ENCODE measurements at places on chromosomes 2 and 18.

GRCh38 chr18:9348079-9348671, 13.6 kb downstream of the TWSG1 start:
- DNase-seq, result no peak

DNA sequence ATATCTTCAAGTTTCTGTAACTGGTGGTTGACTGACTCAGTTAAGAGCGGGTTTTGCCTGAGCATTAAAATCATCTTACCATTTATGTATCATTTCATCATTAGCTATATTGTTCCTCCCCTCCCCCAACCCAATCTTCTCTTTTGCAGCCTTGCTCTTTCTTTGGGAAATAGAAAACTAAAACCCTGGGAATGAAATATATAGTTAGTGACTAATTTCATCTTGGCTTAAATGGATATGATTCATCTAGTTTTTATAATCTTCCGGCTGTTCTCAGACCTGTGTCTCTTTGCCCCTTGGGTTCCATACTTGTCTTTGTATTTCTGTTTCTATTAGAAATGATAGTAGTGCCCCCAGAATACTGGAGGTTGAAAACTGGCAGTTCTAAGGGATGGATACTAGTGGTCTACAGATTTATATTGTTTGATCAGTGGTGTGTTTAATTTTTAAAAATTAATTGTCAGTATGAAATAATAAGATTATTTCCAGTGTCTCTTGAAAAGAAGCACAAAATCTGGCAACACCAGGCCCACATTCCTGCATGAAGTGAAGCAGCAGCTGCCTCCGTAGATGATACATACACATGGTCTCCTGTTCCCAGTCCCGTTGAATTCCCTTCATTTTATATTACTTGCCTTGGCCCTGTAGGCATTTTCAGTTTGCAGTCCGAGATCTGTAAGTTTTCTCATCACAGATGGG, 44.5 kb downstream of the PHLPP1 start:
- DNase-seq, result no peak

- DNase-seq, result no peak
These were observed 44.7 kb downstream of the GLI2 start for GRCh38 chr2:120780402-120780801.

DNA sequence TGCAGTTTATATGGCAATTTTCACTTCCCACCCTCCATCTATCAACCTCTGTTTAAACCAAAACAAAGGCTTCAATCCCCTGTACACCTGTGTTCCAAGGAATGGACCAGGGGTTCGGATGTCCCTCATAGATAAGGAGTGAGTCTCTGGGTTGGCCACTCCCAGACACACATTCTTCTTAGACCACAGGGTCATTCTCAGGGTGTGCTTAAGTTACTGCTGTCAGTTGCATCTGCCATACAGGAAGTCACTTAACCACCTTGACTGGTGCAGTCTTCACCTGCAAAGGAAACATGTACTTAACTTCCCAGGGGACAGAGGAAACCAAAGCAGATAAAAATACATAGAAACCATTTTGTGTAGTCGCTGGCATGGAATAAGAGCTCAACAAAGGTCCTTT, 151.0 kb upstream of the NDUFV2 start:
- no peak for DNase-seq

GRCh38 chr2:8663997-8664396, 17.9 kb upstream of the ID2 start:
- no peak for DNase-seq

GRCh38 chr2:112688086-112688880, 32.5 kb upstream of the NT5DC4 start:
- no peak for DNase-seq

GRCh38 chr2:1055014-1055595, 104.5 kb downstream of the SNTG2 start:
- no peak for DNase-seq

DNA sequence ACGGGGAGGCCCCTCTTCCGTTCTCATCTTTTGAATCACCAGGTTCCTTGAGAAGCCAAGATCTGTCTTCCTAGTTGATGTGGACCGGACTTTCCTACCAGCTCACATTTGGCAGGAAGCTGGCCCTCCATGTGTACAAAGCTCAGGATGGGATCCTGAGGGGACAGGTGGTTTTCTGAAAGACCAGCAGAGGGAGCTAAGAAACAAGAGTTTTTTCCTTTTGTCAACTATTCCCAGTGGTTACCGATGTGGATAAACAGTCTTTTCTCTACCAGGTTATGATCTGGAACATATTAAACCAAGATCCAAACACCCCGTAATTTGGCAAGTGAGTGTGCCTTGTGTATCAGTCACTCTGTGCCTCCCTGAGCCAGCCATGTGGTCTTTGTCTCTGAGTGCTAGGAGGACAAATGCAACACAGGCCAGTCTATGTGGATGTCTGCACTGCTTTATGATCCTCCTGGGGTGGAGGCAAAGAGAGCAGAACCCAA, 25.1 kb upstream of the ARHGAP25 start:
- DNase-seq, result no peak

- DNase-seq, result no peak
These were observed 71.8 kb downstream of the ICOS start for GRCh38 chr2:204008352-204008751.

DNA sequence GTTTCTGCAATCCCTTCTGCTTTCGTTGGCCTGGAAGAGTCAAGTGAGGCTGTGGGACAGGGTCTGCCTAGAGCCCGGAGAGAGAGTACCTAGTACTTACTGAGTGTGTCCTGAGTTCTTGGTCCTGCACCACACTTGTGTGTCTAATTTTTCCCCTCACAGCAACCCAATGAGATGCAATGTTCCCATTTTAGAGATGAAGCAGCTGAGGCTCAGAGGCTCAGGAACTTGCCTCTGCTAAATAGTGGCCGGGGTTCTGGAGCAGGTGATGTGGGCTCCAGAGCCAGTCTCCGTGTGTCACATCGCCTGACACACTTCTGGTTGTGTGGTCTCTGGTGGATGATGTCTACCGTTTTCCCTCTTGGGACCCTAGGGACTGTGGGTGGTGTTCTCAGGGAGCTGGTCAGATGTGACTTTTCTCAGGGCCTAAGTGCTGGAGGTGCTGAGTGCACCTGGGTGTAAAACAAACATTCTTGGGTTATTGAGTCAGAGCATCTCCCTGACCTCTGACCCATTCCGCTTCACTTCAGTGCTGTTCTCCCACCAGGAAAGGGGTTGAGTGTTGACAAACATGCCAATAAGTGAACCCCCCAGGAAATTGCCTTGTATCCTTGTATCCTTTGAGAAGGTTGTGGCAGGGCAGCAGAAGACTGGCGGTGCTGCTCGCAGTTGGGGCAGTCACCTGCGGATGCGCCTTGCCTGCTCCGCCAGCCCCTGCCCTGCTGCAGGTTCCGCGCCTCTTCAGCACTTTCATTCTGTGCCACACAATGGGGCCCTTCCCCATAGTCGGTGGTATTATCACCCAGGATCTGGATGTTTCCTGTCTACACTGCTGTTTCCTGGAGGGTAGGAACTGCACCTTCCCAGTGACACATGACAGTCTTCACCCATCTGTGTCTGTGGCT, 32.1 kb downstream of the HK2 start:
- no peak for DNase-seq

DNA sequence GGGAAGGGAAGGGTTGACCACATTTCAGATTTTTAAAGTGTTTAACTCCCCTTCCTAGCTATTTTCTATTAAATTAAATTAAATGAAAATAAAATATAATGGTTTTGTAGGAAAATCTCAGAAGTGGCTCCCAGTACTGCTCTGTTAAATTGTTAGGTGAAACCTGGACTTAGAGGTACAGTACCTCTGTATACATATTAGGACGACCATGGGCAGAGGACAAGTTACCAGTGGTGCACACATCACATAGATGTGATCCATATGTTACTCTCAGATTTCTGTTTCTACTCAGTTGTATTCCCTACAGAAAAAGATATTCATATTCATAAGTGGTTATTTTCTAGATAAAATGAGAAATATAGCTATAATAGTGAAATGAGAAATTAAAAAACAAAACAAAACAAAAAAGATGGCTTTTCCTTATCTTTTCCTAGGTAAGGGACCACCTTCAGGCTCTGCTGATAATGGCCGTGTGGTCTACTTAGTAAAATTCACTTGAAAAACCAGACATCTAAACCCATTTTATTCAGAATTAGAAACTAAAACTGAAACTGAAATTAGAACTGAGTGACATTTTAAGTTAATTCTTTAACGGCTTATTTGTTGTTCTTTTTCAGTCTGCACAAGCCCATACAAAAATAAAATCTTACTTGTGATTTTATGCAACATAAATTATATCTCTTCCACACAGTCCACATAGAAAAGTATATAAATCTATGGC, 832.5 kb upstream of the CHAC2 start:
- DNase-seq, result no peak

DNA sequence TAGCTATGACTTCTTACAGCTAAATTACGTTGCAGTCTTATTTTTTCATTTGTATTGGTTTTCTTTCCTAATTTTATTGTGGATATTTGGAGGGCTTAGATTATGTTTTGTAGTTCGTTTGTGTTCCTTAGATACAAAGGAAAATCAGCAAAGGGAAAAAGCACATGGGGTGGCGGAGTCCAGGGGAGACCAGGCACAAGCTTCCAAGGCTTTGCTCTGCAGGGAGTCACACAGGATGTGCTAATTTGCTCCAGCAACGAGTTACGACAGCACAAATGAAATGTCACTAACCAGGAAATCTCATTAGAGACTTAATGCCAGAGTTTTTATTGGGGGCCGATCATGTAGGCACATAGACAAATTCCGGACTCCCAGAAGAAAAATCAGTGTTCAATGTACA, 60.5 kb upstream of the CABYR start:
- no peak for DNase-seq

DNA sequence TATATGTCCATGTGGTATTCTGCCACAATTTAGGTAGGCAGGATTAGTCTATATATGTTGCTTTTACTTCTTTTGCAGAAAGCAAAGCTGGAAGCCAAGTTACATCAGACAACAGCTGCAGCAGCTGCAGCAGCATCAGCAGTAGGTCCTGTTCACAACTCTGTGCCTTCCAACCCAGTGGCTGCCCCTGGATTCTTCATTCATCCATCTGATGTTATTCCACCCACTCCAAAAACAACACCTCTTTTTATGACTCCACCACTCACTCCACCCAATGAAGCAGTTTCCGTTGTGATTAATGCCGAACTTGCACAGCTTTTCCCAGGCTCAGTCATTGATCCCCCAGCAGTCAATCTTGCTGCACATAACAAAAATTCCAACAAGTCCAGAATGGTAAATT, 107.6 kb downstream of the BIRC6 start:
- DNase-seq, result no peak

GRCh38 chr2:85475799-85476490, 57.4 kb downstream of the SH2D6 start:
- DNase-seq, result no peak

- no peak for DNase-seq
These were observed 96.3 kb upstream of the THUMPD2 start for GRCh38 chr2:39875182-39875913.

DNA sequence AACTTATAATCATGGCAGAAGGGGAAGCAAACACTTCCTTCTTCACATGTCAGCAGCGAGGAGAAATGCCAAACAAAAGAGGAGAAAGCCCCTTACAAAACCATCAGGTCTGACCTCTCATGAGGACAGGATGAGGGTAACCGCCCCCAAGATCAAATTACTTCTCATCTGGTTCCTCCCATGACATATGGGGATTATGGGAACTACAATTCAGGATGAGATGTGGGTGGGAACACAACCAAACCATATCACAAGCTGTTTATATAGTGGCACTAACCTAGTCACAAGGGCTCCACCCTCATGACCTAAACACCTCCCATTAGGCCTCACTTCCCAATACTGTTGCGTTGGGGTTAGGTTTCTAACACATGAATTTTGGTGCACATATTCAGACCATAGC, 110.0 kb downstream of the OSBPL6 start:
- DNase-seq, result no peak

DNA sequence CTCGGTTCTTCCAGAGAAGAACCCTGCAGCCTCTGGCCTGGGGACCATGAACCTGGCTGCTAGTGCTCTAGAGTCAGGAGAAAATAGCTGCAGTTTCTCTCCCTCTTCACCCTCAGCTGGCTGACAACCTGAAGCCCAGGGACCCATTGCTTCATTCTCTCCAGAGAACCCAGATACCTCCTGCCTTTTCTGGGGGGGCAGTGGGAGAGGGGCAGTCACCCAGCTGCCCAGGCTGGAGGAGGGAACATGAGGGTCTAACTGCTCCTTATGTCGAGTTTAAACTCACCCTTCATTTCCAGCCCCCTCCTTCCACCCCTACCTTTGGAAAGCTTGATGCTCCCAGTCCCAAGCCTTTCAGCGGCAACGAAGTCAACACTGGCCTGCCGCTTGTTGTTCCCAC, 7.6 kb upstream of the ZFAND2B start:
- no peak for DNase-seq

DNA sequence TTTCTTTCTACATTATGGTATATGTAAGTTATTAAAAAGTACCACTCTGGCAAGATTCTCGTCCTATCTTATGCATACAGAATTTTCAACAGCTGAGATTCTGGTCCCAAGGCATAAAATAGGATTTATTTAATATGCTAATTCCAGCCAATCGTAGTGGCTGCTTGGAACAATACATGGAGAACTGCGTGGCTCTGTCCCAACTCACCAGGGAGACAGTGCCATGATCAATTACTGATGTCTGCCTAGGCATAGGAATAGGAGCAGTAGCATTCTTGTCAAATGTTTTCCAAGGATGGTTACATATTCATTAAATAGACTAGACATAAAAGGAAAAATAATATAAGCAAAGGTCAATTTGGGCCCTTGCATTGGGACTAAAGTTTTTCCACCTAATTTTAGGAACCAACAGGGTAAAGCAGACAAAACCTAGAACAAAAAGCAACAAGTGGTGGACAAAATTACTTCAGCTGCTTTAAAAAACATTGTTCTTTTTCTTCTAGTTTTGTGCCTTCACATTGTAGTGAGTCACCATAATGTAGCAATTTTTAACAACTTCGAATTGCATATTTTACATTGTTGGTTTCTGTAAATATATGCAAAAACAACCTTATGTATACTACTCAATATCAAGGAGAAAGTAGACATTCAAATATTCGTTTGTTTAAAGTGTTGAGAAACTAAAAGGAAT, 232.8 kb upstream of the ATP5MC3 start:
- DNase-seq, result no peak

DNA sequence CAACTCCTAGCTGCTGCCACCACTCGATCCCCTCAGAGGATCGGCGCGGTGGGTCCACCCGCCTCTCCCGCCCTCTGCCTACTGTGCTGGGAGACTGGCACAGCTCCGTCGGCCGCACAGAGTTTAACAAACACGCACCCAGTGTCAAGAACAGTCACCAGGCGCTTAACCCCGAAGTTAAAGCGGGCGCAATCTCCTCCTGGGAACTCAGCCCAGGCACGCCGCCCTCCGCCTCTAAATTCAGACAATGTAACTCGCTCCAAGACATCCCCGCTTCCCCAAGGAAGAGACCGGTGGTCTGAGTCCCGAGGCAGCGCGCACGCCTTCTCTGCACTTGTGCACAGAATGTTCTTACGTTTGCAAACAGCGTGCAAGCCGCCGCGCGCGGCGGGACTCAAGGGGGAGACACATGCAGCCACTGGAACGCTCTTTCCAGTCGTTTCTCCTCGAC, 533 bp downstream of the CXCR4 start:
- no peak for DNase-seq

- DNase-seq, result no peak
These were observed 16.7 kb downstream of the ZCCHC2 start for GRCh38 chr18:62539284-62540165.

- DNase-seq, result no peak
These were observed 36.9 kb upstream of the KLF11 start for GRCh38 chr2:10006236-10007161.

GRCh38 chr18:76169733-76170132, 325.3 kb downstream of the ZNF516 start:
- no peak for DNase-seq

All from ascending aorta (tissue), 2 donors.